ENCODE measurements at places on chromosomes 2 and 18.
A peak's percentile ranks its signal among the peaks of the same experiment; 100 is the strongest.

- no peak for DNase-seq
Observed at GRCh38 chr2:23513245-23513871, 128.4 kb downstream of the KLHL29 start.

DNA sequence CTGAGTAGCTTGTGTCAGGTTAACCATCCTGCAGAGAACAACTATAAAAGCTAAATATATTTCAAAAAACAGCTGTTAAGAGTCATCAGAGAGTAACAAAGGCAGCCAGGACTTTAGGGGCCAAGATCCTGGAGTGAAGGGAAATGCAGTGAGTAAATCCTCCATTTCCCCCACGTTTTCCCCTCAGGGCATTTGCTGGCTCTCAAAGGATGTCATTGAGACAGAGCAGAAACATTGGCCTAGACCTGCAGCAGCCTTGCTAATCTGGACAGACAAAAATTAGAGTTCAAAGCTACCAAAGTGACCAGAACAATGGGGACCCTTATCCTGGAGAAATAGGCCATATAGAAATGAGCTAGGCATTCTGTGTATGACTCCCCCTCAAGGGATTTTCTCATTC, 21.1 kb upstream of the KLHL29 start:
- DNase-seq: no peak

GRCh38 chr2:17182399-17182798, 335.8 kb downstream of the RAD51AP2 start:
- DNase-seq: no peak

GRCh38 chr2:38835015-38835601, 40.6 kb downstream of the DHX57 start:
- no peak for DNase-seq

GRCh38 chr2:88499204-88499603, 46.7 kb upstream of the FOXI3 start:
- DNase-seq: no peak

GRCh38 chr2:241904791-241905710, 35.5 kb downstream of the RTP5 start:
- DNase-seq: no peak

DNA sequence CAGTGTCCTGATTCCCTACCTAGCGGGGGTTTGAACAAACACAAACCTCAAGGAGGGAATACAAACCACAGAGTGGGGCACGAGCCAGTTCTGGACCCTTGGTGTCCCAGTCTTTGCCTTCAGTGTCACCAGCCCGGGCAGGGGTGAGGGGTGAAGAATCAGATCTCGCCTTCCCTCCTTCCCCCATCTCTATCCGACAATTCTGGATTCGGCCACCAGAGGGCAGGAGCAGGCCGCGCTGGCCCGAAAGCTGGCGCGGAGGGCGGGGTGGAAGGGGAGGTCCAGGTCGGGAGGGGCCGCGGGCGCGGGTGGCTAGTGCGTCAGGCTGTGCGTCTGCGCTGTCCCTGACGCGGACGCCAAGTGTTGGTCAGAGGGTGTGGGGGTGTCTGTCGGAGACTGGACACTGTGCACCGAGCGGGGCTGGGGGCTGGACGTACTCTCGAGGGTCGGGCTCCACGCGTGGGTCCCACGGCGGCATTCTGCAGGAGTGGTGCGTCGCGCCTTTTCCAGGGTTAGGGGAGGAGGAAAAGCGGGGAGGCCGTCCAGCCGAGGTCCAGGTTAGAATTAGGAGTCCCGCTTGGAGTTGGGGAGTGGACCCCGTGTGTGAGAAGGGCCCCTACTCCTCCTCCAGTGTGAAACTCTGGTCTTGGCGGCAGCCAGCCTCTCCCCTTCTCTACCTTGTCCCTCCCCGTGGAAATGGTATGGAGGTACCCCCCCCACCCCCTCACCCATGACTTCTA, 2.9 kb upstream of the CRYBA2 start:
- DNase-seq: peak; percentile 79

DNA sequence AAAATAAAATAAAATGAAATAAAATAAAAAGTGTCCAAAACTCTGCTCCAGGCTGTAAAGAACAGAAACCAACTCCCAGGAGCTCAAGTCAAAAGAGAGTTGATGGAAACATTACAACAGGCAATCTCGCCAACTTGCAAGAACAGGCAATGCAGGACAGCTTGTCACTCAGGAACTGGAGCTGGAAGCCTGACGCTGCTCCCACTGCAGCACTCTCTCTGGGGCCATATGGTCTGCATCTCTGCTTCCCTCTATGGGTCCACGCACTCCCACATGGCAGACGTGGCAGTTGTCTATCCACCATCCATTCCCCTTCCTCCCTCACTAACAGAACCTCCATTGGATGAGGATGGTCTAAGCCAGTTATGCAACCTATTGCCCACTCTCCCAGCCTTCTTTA, 23.3 kb upstream of the ARPC2 start:
- DNase-seq: no peak

GRCh38 chr2:57965961-57966360, 80.6 kb upstream of the VRK2 start:
- DNase-seq: no peak

GRCh38 chr2:5666798-5667197, 25.4 kb upstream of the SOX11 start:
- DNase-seq: no peak

- DNase-seq: no peak
Observed at GRCh38 chr2:166632616-166633015, 138.6 kb upstream of the SCN7A start.

DNA sequence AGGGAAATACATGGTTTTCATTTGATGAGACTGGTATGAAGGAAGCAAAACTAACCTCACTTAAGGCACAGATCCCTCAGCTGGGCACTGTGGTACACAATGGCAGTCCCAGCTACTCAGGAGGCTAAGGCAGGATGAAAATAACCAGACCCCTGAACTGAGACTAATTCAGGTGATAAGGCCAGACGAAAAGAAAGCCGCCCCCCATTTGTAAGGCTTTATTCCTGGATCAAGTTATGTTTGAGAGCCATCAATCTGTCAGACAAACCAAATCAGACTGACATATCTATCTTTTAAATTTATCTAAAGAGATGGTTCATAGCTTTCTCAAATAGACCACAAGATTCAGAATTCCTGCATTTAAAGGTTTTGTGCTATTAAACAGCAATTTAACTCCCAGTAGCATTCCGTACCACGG, 4.1 kb downstream of the SRSF7 start:
- no peak for DNase-seq

- DNase-seq: no peak
Observed at GRCh38 chr18:3919396-3920061, 469.6 kb downstream of the TGIF1 start.

GRCh38 chr2:15614545-15615300, 23.1 kb downstream of the DDX1 start:
- no peak for DNase-seq

DNA sequence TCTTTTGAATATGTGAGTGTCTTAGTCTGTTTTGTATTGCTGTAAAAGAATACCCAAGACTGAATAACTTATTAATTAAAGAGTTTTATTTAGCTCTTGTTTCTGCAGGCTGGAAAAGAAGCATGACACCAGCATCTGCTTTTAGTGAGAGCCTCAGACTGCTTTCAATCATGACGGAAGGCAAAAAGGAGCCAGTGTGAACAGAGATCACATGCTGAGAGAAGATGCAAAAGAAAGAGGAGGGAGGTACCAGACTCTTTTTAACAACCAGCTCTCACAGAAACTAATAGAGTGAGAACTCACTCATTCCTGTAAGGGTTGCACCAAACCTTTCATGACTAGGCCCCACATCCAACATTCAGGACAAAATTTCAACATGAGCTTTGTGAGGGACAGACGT, 101.6 kb upstream of the HNMT start:
- DNase-seq: no peak

GRCh38 chr2:179569831-179570233, 291.6 kb downstream of the ZNF385B start:
- no peak for DNase-seq

DNA sequence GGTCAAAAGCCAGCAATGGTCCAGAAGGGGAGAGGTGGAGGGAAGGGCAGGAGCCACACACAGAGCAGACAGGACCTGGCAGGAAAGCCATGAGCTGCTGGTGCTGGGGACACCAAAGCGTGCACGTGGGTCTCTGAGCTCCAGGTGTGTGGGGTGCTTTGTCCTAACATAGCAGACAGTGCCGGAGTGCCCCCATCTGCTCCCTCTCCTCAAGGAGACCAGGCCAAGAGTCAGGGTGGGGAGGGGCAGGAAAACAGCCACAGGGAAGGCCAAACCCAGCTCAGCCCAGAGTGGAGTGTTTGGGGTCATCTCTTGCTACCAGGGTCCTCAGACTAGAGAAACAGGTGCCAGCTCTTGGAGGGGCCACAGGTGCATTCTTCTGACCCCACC, 4.2 kb upstream of the GPC1 start:
- no peak for DNase-seq

DNA sequence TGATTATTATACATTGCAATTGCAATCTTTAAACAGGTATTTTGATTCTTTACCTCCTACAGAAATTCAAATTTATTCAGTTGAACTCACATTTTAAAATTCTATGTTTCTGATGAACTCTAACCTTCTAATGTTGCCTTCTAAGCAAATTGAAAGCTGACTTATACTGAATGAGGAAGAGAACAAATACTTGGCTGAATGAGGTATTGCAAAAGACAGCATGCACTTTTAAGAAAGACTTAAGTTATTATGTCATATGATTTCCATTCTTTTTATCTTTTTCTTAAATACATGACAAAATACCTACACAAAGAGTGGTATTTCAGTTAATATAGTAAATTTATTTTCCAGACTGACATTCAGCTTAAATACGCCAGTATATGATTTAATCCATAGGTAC, 64.7 kb downstream of the FAM228A start:
- no peak for DNase-seq

GRCh38 chr2:182224669-182225068, 202.2 kb downstream of the PDE1A start:
- DNase-seq: no peak

- no peak for DNase-seq
Observed at GRCh38 chr18:44464398-44465180, 216.1 kb upstream of the SETBP1 start.

GRCh38 chr2:235384624-235385023, 109.2 kb upstream of the AGAP1 start:
- peak; percentile 87 for DNase-seq

DNA sequence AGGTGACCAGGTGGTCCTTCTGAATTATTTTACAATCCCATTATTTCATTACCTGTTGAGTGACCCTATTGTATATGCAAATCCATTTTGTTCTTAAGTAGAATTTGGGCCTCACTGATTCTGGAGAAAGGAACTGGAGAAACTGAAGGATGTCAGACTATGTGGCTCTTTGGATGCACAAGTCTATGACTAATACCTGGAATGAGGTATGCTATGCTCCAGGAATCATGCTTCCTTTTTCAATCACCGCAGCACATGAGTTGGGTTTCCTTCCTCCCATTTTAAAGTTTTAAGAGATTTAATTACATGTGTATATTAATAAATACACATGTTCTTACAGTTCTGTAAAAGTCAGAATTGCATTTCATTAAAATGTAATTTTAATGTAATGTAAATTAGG, 253.9 kb upstream of the VWC2L start:
- no peak for DNase-seq

DNA sequence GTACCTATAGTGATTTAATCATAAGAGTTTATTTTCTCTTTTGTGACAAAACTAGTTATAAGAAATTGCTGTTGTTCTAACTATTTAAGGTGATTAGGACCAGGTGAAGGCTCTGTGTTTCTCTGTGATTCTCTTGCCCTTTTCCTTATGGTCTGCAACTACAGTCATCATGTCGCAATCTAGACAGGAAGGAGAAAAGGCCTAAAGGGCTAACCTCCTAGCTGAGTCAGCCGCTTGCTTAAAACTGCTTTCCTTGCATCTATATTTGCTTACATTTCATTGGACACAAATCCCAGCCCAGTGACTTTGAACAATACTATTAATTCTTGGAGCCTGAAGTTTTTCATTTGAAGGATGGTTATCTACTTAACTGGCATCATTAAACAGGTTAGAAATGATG, 93.1 kb downstream of the PIK3C3 start:
- DNase-seq: no peak

- DNase-seq: no peak
Observed at GRCh38 chr18:62682371-62682770, 33.0 kb upstream of the PHLPP1 start.

DNA sequence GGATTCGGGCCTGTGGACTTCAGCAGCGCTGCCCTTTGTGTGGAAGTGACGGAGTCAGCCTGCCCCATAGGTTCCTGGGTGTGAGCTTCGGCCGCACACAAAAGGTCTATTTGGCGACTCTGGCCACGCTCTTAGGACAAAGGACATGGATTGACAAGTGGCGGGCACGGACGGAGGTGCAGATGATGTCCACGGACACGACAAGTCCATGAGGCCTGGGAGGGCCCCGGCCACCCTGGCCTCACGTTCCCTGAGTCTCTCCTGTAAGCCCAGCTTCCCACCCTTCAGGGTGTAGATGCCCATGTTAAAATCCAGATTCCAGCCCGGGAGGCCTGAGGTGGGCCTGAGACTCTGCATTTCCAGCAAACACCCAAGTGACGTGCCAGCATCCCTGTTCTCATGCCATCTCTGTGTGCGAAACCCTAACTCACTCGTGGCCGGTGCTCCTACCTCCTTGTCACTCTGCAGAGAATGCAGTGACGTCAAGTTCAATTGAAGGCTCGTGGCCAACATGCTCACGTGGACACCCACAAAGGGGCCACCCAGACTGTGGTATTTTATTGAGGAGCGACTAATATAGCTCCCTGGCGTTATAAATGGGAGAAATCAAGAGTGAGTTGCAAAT, 111.7 kb downstream of the RTP5 start:
- DNase-seq: no peak

DNA sequence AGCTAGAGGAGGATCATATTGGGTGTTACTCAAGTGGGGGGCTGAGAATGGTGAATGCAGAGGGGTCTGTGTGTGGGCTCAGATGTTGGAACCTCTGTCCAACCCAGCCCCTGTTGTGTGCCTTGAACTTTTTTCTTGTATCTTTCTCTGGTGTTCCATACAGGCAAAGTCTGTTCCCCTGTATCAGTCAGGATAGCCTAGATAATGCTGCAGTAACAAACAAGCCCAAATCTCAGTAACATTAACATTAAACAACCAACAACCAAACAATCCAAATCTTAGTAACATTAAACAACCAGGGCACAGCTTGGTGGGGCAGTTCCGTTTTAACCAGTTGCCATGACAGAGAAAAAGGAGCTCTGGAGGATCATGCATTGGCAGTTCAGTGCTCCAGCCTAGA, 103.7 kb downstream of the CTIF start:
- DNase-seq: no peak

DNA sequence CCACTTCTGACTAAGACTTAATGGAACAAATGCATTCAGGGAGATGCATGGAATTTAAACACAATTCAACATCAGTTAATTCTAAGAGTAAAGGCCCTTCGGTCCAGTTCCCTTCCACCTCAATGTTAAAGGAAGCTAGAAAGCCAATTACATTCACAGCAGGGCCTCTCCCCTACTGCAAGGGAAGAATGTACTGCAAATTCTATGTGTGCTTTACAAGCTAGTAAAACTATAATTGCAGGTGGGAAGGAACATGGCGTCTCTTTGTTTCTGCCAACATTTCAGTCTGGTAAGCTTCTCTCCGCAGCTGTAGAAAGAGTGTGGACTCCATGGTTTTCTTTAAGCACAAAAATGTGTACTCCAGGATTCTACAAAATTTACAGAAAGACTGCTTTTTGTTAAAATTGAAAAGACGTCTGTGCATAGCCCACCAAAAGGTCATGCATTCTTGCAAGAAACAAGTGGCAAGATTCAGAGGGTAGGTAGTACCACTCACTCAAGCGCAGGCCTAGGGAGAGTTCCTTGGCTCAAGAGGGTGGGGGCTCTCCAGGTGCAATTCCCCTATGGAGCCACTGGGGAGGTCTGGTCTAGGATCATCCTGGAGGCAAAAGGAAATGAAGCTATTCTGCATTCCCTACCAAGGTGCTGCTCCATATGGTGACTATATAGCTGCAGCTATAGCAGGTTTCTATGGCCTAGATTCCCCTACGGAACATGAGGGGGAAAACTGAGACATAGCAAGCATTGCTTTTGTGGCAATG, 127.0 kb upstream of the FZD5 start:
- no peak for DNase-seq

All from dorsolateral prefrontal cortex (tissue), 122 donors.